ENCODE measurements at places on chromosomes 2 and 18. TPM values are rescaled to one million over a fixed set of nuclear protein-coding genes. Genes with fewer than 3 reads are reported as not detected.

DNA sequence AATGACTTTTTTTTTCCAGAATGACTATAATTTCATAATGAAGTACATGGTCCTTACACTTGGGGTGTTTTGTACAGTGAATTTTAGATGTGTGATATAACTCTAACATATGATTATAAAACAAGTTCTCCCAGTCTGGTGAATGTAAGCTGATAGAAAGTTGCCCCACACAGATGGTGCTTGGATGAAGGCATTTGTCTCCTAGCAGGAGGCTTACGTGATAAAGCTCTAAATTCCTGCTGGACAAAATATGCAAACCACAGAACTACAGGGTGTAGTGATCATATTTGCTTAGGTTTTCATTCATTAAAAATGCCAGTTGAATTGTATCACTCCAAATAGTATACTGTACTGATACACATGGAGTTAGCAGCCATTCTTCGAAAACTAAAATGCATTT lies 85.5 kb downstream of the DSC3 start:
- H3K4me1 ChIP-seq = no peaks in the 10 kb centered on the region
- H3K4me3 ChIP-seq = no peak overlapping the region
- no peaks in the 10 kb centered on the region for H3K27me3 ChIP-seq
- H3K36me3 ChIP-seq = no peaks in the 10 kb centered on the region
- DNase-seq = no peak

The RIF1 gene
- 73.1 TPM for total RNA-seq

The CLIP4 gene
- total RNA-seq = 20.5 TPM

The GPR35 gene
- total RNA-seq = 8.4 TPM

The RFX8 gene
- not detected for total RNA-seq

The LRRC30 gene
- total RNA-seq = not detected

- H3K4me3 ChIP-seq = no peak overlapping the region
- no peak overlapping the region for H3K27ac ChIP-seq
- no peaks in the 10 kb centered on the region for H3K36me3 ChIP-seq
- H3K4me1 ChIP-seq = no peaks in the 10 kb centered on the region
Observed at GRCh38 chr2:187545238-187545751, 8.9 kb downstream of the TFPI start.

GRCh38 chr2:237278568-237278967 lies 135.4 kb downstream of the COL6A3 start:
- no peaks in the 10 kb centered on the region for H3K27me3 ChIP-seq
- no peaks in the 10 kb centered on the region for H3K36me3 ChIP-seq
- no peak for DNase-seq
- no peak overlapping the region for H3K27ac ChIP-seq
- H3K4me1 ChIP-seq = no peaks in the 10 kb centered on the region
- H3K4me3 ChIP-seq = no peak overlapping the region

- H3K4me3 ChIP-seq = no peak overlapping the region
- H3K27ac ChIP-seq = no peak overlapping the region
- no peak for DNase-seq
- H3K36me3 ChIP-seq = no peaks in the 10 kb centered on the region
- no peaks in the 10 kb centered on the region for H3K27me3 ChIP-seq
Observed at GRCh38 chr2:68862889-68863288, 8.3 kb downstream of the BMP10 start.

The PDE11A gene
- total RNA-seq = not detected

- no peaks in the 10 kb centered on the region for H3K4me1 ChIP-seq
- no peak for DNase-seq
- no peak overlapping the region for H3K27ac ChIP-seq
- H3K4me3 ChIP-seq = no peak overlapping the region
- H3K36me3 ChIP-seq = no peaks in the 10 kb centered on the region
- H3K27me3 ChIP-seq = no peaks in the 10 kb centered on the region
Observed at GRCh38 chr2:160687629-160688028, 194.0 kb upstream of the RBMS1 start.

DNA sequence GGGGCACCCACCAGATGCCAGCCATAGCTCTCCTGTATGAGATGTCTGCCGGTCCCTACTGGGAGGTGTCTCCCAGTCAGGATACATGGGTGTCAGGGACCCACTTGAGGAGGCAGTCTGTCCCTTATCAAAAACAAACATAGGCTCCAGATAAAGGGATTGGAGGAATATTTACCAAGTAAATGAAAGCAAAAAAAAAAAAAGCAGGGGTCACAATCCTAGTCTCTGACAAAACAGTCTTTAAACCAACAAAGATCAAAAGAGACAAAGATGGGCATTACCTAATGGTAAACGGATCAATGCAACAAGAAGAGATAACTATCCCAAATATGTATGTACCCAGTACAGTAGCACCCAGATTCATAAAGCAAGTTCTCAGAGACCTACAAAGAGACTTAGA lies 640.0 kb upstream of the LRRTM4 start:
- no peak overlapping the region for H3K4me3 ChIP-seq
- H3K27ac ChIP-seq = no peak overlapping the region
- H3K27me3 ChIP-seq = no peaks in the 10 kb centered on the region
- no peaks in the 10 kb centered on the region for H3K36me3 ChIP-seq
- DNase-seq = no peak

The CKAP2L gene
- 19.6 TPM for total RNA-seq

DNA sequence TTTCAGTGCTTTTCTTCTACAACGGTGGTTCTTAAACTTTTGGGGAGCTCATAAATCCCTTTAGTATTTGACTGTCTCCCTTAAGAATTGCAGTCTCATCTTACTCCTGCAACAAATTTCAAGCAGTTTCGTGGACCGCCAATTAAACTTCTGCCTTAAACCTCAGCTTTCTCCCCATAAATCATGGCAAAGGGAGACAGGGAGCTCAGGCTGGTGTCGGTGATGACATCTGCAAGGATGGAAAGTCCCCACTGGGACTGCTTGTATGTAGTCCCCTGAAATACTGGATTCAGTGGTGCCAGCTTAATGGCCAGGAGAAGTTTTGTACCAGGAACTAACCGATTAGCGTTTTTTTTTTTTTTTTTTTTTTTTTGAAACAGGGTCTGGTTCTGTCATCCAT lies 148.7 kb upstream of the ITGA6 start:
- no peaks in the 10 kb centered on the region for H3K36me3 ChIP-seq
- DNase-seq = no peak
- H3K4me3 ChIP-seq = no peak overlapping the region
- no peak overlapping the region for H3K27ac ChIP-seq
- peaks cover 5% of the 10 kb centered on the region for H3K4me1 ChIP-seq

- DNase-seq = no peak
- H3K4me3 ChIP-seq = no peak overlapping the region
- H3K36me3 ChIP-seq = no peaks in the 10 kb centered on the region
- H3K27ac ChIP-seq = no peak overlapping the region
- no peaks in the 10 kb centered on the region for H3K27me3 ChIP-seq
Observed at GRCh38 chr2:223113161-223113560, 61.2 kb downstream of the KCNE4 start.

DNA sequence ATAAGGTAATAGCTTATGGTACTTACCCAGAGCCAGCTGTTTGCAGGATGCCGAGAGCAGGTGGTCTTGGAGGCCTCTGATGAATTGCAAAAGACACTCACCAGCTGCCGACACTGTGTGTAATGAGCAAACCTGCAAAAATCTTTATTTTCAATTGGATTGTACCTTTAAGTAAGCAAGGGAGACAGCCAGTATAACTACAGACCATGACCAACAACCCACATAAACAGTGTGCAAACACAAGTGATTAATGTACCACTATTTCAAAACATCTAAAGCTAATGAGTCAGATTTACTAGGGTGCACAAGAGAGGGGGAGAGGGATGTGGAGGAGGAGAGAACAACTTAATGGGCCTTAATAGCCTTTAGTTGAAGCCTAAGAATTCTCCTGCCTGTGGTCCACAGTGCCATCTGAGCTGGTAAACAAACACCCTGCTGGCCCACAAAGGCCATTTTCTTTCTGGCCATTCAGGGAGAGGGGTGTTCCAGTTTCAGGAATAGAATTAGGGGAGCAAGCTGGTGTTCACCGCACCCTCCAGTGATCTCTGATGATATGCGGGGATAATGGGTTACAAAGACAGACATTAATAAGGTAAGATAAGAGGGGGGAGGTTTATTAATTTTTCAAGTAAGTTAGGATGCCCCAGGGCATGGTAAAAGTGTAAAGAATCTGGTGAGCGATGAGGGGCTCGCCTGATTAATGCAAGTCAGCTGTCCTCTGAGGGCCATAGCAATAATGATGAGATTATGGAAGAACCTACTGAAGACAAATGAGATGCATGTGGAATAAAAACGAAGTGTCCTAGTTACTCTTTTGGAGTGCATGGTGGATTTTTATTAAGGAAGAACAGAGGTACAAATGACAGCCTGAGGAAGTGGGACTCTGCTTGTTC lies 196.4 kb downstream of the HRH4 start:
- no peaks in the 10 kb centered on the region for H3K27me3 ChIP-seq
- no peak for DNase-seq
- no peak overlapping the region for H3K4me3 ChIP-seq
- H3K27ac ChIP-seq = no peak overlapping the region

DNA sequence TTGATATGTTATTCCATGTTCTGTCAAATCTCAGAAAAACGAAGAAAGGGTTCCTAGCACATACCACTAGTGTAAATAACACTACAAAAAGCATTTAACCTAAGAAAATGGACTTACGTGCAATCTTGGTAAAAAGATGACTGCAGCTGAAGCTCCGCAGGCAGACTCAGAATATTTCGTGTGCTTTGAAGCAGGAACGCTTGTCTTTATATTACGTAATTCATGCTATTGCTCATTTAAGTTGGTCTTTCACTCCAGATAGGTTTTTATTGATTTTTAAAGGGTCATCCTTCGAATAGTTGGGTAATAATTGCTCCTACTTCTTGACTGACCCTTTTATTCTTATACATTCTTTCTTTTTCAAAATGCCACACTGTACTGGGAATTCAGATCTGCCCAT lies 44.0 kb downstream of the ID2 start:
- peaks cover 6% of the 10 kb centered on the region for H3K36me3 ChIP-seq
- no peaks in the 10 kb centered on the region for H3K4me1 ChIP-seq
- H3K27me3 ChIP-seq = no peaks in the 10 kb centered on the region
- no peak overlapping the region for H3K27ac ChIP-seq
- H3K4me3 ChIP-seq = no peak overlapping the region

DNA sequence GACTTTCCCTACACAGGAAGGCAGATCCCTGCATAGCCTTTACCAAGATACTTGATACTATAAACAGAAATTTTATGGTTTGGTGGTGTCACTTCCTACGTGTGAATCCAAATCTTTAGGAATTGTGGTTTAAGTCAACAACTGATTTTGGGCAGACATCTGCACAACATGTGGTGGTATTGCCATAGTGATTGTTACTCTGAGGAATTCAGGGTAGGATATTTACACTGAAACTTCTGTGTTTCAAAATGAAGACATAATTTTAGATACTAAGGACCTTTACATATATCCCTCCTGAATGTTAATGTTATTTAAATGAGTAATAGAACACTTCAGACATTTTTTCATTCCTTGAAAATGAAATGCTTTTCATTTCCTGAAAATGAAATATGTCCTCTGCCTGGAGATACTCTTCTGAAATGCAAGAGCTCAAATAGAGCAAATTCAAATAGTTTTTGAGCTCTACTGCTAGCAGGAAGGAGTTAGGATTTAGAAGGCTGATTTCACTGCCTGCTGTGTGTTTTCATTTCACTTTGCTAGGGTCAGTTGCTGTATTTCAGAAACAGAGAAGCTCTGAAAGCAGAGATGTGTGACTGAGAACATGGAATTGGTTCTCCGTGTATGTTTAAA lies 77.2 kb downstream of the MDH1 start:
- no peak for DNase-seq
- H3K27ac ChIP-seq = no peak overlapping the region
- no peaks in the 10 kb centered on the region for H3K27me3 ChIP-seq
- no peaks in the 10 kb centered on the region for H3K36me3 ChIP-seq
- H3K4me3 ChIP-seq = no peak overlapping the region

DNA sequence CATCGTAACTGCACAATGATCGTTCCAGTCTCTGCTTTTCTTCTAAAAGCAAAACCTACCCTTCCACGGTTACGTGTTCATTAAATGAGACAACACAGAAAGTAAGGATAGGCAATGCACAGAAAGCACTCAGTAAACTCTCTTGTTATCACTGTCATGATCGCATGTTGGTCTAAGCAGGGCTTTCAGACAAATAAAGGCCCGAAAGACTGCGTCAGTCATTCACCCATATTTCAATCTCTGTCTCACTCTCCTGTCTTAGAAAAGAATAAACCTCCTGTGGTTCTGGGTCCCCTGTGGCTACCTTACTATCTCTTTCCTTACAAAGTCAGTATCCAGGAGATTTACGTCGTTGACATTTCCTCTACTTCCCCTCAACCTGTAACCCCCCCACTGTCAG lies 160.9 kb downstream of the VAPA start:
- DNase-seq = no peak
- no peaks in the 10 kb centered on the region for H3K36me3 ChIP-seq
- no peak overlapping the region for H3K27ac ChIP-seq
- H3K4me1 ChIP-seq = no peaks in the 10 kb centered on the region
- H3K27me3 ChIP-seq = no peaks in the 10 kb centered on the region

The RND3 gene
- total RNA-seq = not detected

DNA sequence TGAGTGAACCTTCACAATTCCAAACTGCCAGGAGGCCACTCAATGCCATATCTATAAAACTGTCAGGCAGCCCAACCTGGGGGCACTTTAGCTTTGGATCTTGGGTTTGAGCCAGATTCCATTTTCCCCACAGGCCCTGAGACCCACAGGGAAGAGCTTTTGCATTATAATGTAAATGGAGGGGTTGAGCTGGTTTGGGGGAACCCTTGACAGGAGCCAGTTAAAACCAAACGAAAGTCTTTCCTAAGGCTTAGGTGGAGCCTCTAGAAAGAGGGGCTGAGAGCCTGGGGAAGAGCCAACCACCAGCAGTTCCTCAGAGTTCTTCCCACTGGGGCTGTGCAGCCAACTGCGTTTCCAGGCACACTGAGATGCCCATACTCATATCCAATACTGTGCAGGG lies 42.7 kb downstream of the BCL11A start:
- no peak overlapping the region for H3K4me3 ChIP-seq
- H3K4me1 ChIP-seq = no peaks in the 10 kb centered on the region
- no peaks in the 10 kb centered on the region for H3K27me3 ChIP-seq
- no peaks in the 10 kb centered on the region for H3K36me3 ChIP-seq
- no peak for DNase-seq

DNA sequence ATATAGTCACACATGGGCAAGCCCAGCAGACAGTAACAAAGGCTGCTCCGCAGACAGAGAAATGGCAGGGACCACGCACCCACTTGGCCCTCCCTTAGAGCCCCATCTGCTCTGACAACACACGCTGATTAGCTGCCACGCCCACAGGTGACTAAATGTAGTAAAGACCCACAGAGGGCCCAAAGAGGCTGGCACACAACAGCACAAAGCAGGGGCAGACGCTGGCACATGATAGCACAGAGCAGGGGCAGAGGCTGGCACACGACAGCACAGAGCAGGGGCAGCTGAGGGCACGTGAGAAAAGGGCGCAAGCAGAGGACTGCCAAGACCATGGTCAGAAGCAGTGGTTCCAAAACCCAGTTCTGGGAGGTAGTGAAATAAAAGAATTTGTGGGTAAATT lies 10.6 kb downstream of the AFG3L2 start:
- no peak for DNase-seq
- no peak overlapping the region for H3K27ac ChIP-seq
- peaks cover 2% of the 10 kb centered on the region for H3K4me1 ChIP-seq
- no peak overlapping the region for H3K4me3 ChIP-seq

The APOB gene
- total RNA-seq = not detected
